ENCODE measurements at places on chromosomes 16 and 17. TPM values are rescaled to one million over a fixed set of nuclear protein-coding genes. Genes with fewer than 3 reads are reported as not detected.

DRG2 gene
- 61.0 TPM for total RNA-seq

CHD9NB gene
- total RNA-seq = not detected

NPIPA7 gene
- 10.3 TPM for total RNA-seq

CDC27 gene
- total RNA-seq = 73.4 TPM

ABCC6 gene
- total RNA-seq = not detected

WNK4 gene
- total RNA-seq = 0.41 TPM

YBX2 gene
- total RNA-seq = 0.39 TPM

OR4D2 gene
- not detected for total RNA-seq

SPNS2 gene
- 0.12 TPM for total RNA-seq

LGALS9C gene
- not detected for total RNA-seq

CCDC57 gene
- 88.7 TPM for total RNA-seq

ZNF423 gene
- not detected for total RNA-seq

NPIPA5 gene
- 41.1 TPM for total RNA-seq

GRB2 gene
- 133 TPM for total RNA-seq

GRCh38 chr17:70166615-70167014 is 2.7 kb upstream of the KCNJ2 start:
- no peak overlapping the region for H3K27ac ChIP-seq
- peaks cover 11% of the 10 kb centered on the region for H3K27me3 ChIP-seq
- no peak overlapping the region for H3K4me3 ChIP-seq
- H3K36me3 ChIP-seq = no peaks in the 10 kb centered on the region

- H3K4me1 ChIP-seq = no peaks in the 10 kb centered on the region
- H3K27me3 ChIP-seq = no peaks in the 10 kb centered on the region
- H3K36me3 ChIP-seq = no peaks in the 10 kb centered on the region
- DNase-seq = no peak
- H3K4me3 ChIP-seq = no peak overlapping the region
Measured at GRCh38 chr17:67018471-67019434, 25.6 kb upstream of the CACNG1 start.

GRCh38 chr16:68685685-68686478 is 40.8 kb downstream of the CDH3 start:
- H3K4me3 ChIP-seq = no peak overlapping the region
- no peak for DNase-seq
- H3K27me3 ChIP-seq = no peaks in the 10 kb centered on the region
- no peaks in the 10 kb centered on the region for H3K36me3 ChIP-seq

GRCh38 chr17:31492880-31493655 is 101.6 kb downstream of the RAB11FIP4 start:
- H3K36me3 ChIP-seq = no peaks in the 10 kb centered on the region
- no peaks in the 10 kb centered on the region for H3K27me3 ChIP-seq
- peak overlapping the region; percentile 64 for H3K27ac ChIP-seq
- peak; percentile 83 for DNase-seq
- peaks cover 90% of the 10 kb centered on the region for H3K4me1 ChIP-seq
- H3K4me3 ChIP-seq = peak overlapping the region; percentile 37

DNA sequence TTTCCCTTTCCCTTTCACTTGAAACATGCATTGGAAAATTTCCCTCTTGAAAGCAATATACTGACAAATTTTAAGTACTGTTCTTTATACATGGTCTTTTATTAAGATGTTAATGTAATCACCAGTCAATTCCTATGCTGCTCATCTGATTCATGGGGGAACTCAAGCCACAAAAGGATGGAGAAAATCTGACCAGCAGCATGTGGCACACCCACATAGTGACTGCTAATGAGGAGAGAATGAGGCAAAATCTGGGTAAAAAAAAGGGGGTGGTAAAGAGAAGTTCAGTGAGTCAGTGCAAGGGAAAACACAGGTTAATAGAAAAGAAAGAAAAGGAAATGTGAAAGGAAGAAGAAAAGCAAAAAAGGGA is 11.3 kb downstream of the RFFL start:
- no peak overlapping the region for H3K4me3 ChIP-seq
- no peaks in the 10 kb centered on the region for H3K36me3 ChIP-seq
- H3K4me1 ChIP-seq = peaks cover 94% of the 10 kb centered on the region
- DNase-seq = no peak
- H3K27me3 ChIP-seq = no peaks in the 10 kb centered on the region
- peak overlapping the region; percentile 60 for H3K27ac ChIP-seq

DNA sequence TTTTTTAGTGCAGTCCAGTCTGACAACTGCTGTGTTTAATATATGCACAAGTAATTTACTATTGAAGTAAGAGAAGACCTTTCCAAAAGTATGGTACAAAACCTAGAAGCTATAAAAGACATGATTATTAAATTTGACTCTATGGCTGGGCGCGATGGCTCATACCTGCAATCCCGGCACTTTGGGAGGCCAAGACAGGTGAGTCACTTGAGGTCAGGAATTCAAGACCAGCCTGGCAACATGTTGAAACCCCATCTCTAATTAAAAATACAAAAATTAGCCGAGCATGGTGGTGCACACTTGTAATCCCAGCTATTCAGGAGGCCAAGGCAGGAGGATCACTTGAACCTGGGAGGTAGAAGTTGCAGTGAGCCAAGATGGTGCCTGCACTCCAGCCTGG is 41.4 kb upstream of the VWA3A start:
- no peak overlapping the region for H3K27ac ChIP-seq
- no peak overlapping the region for H3K4me3 ChIP-seq

GRCh38 chr17:58276423-58276822 is 4.3 kb downstream of the MPO start:
- H3K4me1 ChIP-seq = no peaks in the 10 kb centered on the region
- no peak for DNase-seq
- no peaks in the 10 kb centered on the region for H3K27me3 ChIP-seq
- no peaks in the 10 kb centered on the region for H3K36me3 ChIP-seq

DNA sequence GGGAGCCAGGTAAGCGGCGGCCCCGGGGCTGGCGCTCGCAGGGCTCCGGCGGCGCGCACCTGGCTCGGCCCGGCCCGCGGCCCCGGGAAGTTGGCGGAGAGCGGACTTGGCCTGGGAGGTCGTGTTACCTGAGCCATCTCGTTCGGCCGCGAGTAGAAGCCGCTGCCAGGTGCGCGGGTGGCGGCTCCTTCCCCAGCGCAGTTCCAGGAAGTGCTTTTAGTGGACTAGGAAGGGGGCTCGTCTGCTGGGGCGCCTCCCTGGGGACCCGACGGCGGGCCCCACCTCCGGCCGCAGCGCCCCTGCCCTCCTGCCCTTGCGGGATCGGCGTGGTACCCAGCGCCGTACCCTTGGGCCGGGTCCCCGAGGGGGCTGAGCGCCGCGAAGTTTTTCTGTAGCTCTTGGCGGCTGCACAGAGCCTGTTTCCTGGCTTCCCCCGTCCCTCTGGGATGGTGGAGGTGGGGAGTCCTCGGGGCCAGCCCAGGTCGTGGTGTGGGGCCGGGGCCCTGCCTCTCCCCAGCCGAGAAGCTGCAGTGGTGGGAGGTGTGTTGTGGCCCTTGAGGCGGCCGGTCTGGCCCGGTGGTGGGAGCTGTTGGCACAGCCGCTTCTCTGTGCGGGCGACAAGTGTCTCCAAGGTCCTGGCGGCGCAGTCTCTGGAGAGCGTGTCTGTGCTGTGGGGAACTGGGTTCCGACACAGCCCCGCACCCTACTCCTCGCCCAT is 96.9 kb downstream of the RAB11FIP4 start:
- H3K4me3 ChIP-seq = peak overlapping the region; percentile 73
- DNase-seq = peak; percentile 58
- no peaks in the 10 kb centered on the region for H3K36me3 ChIP-seq
- peaks cover 55% of the 10 kb centered on the region for H3K4me1 ChIP-seq
- H3K27me3 ChIP-seq = no peaks in the 10 kb centered on the region

DNA sequence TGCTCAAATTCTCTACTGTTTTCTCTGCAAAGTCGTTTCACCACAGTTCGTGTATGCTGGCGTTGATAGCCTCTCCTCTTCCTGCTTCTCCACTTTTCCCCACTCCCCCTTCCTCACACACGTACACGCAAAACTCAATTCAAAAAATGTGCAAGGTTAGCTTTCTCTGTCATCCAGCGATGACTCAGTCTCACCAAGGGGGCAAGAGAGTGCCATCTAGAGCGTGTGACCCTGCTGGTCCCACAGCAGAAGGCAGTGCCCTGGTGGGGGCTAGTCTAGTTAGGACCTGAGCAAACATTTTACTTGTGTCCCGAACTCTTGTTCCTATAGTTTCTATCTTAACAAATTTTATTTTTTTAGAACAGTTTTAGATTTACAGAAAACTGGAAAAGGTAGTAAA is 121.2 kb upstream of the CHMP6 start:
- no peak for DNase-seq
- no peak overlapping the region for H3K27ac ChIP-seq
- peaks cover 40% of the 10 kb centered on the region for H3K4me1 ChIP-seq

- H3K4me3 ChIP-seq = peak overlapping the region; percentile 15
- peaks cover 8% of the 10 kb centered on the region for H3K27me3 ChIP-seq
- peaks cover 10% of the 10 kb centered on the region for H3K4me1 ChIP-seq
- no peak for DNase-seq
- no peaks in the 10 kb centered on the region for H3K36me3 ChIP-seq
Measured at GRCh38 chr16:74775255-74775654, 635 bp upstream of the FA2H start.
